Suppressor macrophage treated with lipopolysaccharide for 1 hour (primary cell): ENCODE measurements at places on chromosomes 2 and 18.

GRCh38 chr2:188495969-188496431 is 204.3 kb downstream of the GULP1 start:
- no peak for DNase-seq

GRCh38 chr2:227464851-227465250 is 7.1 kb upstream of the AGFG1 start:
- DNase-seq = no peak

DNA sequence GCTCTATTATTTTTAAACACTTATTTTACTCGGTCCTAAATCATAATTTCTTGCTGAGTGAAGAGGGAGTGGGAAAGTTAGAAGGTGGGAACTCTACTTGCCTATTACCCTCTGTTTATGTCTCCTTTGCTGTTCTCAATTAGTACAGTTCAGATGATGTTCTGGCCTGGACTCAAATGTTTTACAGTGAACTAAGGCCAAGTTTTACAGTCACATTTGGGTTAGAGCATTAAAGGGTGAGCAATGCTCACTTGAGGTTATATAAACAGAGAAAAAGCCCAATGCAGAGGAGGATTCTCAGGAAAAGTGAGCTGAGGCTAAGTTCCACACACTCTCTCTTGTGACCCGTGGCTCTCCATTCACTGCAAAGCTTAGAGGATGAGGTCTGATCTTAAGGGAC is 52.4 kb downstream of the ITSN2 start:
- no peak for DNase-seq

- DNase-seq = no peak
Measured at GRCh38 chr2:197885587-197885986, 81.2 kb downstream of the PLCL1 start.

- no peak for DNase-seq
Measured at GRCh38 chr2:3294069-3294468, 83.5 kb downstream of the EIPR1 start.

- DNase-seq = no peak
Measured at GRCh38 chr2:171712051-171712450, 24.8 kb downstream of the DYNC1I2 start.

- peak; percentile 90 for DNase-seq
Measured at GRCh38 chr2:152200565-152201465, 25.3 kb upstream of the STAM2 start.

DNA sequence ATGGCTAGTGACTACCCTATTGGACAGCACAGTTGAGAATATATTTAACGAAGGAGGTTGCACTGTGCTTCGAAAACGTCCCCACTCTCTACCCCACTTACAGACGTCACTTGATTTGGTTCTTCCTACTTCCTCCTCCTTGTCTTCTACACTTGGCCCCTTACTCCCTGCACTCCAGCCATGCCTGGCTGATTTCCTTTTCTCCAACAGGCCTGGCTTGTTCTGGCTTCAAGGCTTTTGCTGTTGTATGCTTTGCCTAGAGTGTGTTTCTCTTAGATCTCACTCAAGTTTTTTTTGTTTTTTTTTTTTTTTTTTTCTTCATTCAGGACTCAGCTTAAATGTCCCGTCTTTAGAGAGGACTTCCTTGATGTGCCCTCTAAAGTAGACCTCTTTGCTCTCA is 336.8 kb downstream of the CLIP4 start:
- DNase-seq = no peak
